ENCODE measurements at places on chromosomes 3 and 15.

- no peak for DNase-seq
Observed at GRCh38 chr15:47158573-47158972, 558.7 kb upstream of the SEMA6D start.

DNA sequence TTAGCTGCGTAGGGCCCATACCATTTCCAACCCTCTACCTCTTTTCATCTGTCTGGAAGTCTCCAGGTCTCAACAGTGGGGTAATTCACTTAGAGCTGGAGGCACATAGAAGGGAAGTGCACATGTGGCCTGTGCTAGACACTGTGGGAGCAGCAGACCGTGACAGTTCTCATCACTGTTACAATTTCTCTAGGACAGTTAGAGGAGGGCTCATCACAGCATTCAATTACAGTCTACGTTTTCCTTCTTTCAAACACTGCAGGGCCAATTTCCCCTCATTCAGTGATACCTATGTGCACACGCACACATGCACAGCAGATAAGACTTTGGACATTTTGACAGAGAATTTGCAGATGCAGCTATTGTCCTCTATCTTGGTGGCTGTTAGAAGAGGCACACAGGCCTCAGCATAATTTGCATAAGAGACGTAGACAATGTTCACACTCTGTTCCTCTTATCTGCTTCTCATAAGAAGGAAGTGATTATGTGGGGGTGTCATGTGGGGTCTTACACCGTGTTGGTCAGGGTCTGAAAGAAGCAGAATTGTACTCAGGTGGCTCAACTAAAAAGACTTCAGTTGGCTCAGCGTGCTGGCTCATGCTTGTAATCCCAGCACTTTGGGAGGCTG lies 12.6 kb upstream of the HRG start:
- no peak for DNase-seq

DNA sequence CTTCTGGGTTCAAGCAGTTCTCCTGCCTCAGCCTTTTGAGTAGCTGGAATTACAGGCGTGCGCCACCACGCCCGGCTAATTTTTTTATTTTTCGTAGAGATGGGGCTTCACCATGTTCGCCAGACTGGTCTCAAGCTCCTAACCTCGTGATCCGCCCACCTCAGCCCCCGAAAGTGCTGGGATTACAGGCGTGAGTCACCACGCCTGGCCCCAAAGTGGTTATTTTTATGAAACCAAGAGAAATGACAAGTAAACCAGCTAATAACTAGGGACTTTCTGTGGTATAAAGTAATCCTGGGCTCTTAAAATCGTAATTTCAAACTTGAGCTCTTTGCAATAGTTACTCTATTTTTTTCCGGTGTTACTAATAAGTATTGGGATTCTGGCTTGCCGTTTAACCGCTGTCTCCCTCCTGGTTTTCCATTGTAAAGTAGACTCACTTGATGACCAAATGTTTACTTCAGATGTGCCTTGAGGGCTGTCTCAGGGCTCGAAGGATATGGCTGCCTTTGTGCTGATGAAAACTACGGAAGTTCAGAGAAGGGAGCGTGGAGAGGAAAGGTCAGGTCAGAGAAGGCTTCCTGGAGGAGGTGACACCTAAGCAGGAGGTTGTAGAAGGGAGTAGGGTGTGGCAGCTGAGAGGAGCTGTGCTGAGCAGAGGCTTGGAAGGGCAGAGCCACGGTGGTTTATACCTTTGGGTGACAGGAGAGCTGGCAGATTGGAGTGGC lies 4.2 kb downstream of the ZSCAN2 start:
- peak; percentile 31 for DNase-seq

- no peak for DNase-seq
Observed at GRCh38 chr3:53803816-53804695, 42.2 kb downstream of the CHDH start.

- DNase-seq = no peak
Observed at GRCh38 chr3:110612045-110612444, 459.6 kb upstream of the NECTIN3 start.

- DNase-seq = no peak
Observed at GRCh38 chr3:142115867-142116668, 33.3 kb downstream of the TFDP2 start.
